ENCODE measurements at places on chromosomes 1 and 21.

GRCh38 chr1:174982971-174983689 lies 16.6 kb upstream of the CACYBP start:
- DNase-seq = no peak

- no peak for DNase-seq
These were observed 14.9 kb downstream of the SH2D1B start for GRCh38 chr1:162397039-162397448.

GRCh38 chr21:34148419-34148804 lies 75.0 kb downstream of the MRPS6 start:
- no peak for DNase-seq

DNA sequence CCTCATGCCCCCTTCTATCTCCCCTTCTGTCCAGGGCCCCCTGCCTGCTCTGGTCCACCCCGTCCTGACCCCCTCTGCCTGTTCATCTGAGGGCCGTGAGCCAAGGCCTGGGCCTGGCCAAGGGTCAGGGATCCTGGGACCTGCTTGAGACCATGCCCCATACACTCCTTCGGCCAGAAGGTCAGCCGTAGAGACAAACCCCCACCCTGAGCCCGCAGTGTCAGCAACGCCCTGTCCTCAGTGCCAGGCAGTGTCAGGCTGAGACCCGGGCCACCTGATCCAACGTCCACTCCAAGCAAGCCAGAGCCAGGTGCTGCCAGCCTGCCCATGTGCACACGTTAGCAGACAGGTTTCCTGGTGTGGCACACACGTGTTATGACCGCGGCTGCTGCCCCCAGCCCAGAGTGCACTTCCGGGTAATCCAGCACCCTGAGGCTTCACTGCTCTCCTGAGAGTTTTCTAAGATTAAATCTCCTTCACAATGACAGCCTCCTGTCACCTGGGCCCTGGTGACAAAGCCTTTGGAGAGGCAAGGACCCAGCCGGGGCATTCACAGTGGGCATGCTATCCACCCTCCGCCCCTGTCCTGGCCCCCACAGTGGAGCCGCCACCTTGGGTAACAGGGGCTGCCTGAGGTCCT lies 10.1 kb upstream of the SAMD11 start:
- no peak for DNase-seq

DNA sequence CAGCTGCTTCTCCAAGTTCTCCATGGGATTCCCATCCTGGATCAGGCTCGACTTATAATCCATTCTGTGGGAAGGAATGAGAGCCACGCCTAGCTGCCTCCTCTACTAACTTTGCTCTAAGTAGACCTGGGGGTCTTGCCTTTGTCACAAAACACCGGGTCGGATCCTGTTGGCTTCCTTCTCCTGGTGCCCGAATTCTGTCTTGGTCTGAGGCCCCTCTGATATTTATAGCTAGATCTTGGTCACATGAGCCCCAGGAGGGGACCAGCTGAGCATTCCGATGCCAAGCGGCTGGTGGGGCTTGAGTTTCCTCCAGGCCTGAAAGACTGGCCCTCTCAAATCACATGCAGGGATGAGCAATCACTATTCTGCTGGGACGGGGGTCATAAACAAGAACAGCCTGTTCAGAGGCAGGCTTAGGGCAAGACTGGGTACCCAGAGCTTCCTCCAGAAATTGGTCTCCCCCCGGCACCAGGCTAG lies at the start of gene TRIM63:
TRIM63 (minus strand) TSS at position 199 of the 480 bp plus-strand sequence; CDS start at position 63, 136 bp downstream.
- no peak for DNase-seq

DNA sequence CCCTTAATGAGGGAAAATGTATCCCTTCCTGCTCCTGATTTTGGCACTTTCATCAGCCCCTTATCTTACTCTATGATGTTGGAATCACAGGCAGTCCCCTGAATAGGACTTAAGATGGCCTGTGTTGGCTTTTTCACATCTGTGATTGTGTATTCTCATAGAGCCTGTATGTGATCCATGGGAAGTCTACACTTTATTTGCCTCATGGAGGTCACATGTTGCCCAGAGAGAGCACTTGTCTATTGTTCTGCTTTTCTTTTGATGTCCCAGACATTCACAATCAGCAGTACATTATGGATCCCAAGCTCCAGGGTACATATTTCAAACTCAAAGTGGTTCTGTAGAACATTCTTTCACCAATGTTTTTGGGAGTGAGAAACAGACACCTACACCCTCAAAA lies 885.2 kb upstream of the ADGRL2 start:
- no peak for DNase-seq

DNA sequence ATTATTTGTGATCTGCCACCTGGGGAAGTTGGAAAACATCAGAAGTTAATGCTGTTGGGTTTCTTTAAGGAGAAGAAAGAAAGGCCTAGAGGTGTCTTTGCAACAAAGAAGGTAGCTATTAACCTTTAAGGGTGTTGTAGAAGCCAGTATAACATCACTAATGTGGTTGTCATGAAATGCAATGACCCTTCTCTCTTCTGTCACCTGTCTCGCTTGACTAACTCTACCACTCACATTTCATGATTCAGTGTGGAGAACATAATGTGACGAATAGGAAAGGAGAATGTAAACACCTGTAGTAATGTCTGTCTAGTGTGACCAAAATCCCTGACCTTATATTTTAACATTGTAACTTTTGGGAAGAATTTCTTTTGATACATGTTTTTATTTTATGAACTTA lies 211.7 kb upstream of the UBE2U start:
- no peak for DNase-seq

DNA sequence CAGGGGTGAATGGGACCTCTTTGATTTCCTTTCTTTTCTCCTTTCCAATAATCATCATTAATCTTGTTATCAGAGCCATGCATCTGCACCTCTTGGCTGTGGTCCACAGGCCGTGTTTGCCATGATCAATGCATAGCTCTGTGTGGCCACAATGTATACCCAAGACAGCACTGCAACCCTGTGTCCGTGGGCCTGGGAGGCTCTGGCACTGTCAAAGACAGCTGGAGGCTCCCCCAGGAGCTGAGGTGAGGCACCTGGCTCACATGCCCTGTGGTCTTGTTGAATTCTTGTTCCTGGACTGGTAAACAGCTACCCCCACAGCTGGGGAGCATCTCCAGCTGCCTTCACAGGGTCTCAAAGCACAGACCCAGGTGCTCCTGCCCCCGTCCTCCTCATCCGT lies 67.2 kb upstream of the SELENON start:
- DNase-seq = no peak

- no peak for DNase-seq
These were observed 706.3 kb downstream of the ADGRL2 start for GRCh38 chr1:82507011-82507410.

DNA sequence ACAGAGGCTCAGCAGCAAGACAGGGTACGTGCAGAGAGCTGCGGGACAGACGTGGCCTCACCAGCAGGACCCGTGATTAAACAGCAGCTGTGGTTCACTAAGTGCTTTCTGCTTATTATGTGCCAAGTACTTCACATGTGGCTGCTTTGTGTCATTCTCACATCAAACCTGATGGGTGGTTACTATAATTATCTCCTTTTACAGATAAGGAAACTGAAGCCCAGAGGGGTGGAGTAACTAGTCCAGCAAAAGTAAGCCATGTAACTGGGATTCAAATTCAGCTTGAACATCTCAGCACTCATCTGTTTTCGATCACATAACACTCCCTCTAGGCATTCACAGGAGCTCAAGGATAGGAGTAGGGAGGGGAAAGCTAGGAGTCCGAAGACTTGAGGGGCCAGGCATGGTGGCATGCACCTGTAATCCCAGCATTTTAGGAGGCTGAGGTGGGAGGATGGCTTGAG lies 50.8 kb upstream of the CLIC4 start:
- no peak for DNase-seq

GRCh38 chr1:66533804-66534740 lies at the start of gene SGIP1:
TSS of gene SGIP1 (plus strand) at chr1:66534153. CDS start at chr1:66534359, 206 bp downstream.
- no peak for DNase-seq
